ENCODE measurements at places on chromosomes 16 and 17.

DNA sequence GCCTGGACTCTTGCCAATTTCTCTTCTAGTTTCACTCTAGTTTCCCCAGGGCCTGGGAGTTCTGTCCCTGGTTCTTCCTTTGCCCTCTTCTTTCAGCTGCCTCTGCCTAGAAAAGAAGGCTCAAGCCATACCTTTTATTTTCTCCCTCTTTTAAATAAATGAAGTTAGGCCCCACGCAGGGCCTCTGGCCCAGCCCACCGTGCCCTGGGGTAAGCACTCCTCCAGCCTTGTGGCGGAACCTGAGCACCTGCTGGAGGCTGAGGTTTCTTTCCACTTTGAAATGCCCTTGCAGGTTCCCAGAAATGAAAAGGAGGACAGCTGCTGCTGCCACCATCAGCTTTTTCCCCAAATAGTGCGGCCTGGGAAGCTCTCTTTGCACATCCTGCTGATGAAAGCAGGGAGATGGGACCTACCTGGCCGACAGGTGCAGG lies 139.4 kb downstream of the CCDC182 start:
- H3K27ac ChIP-seq, result peak overlapping the region; percentile 91
- peaks cover 61% of the 10 kb centered on the region for H3K4me1 ChIP-seq
- H3K4me3 ChIP-seq, result peak overlapping the region; percentile 44
- H3K27me3 ChIP-seq, result no peaks in the 10 kb centered on the region

- H3K4me1 ChIP-seq, result no peaks in the 10 kb centered on the region
- no peak overlapping the region for H3K4me3 ChIP-seq
- no peaks in the 10 kb centered on the region for H3K27me3 ChIP-seq
- peak; percentile 51 for DNase-seq
- H3K36me3 ChIP-seq, result no peaks in the 10 kb centered on the region
- no peak overlapping the region for H3K27ac ChIP-seq
These were observed 27.9 kb upstream of the OR4D1 start for GRCh38 chr17:58120195-58120822.

GRCh38 chr17:31594416-31594815 lies 202.9 kb downstream of the RAB11FIP4 start:
- H3K36me3 ChIP-seq, result no peaks in the 10 kb centered on the region
- H3K4me1 ChIP-seq, result no peaks in the 10 kb centered on the region
- no peak for DNase-seq
- no peak overlapping the region for H3K4me3 ChIP-seq
- H3K27me3 ChIP-seq, result no peaks in the 10 kb centered on the region

DNA sequence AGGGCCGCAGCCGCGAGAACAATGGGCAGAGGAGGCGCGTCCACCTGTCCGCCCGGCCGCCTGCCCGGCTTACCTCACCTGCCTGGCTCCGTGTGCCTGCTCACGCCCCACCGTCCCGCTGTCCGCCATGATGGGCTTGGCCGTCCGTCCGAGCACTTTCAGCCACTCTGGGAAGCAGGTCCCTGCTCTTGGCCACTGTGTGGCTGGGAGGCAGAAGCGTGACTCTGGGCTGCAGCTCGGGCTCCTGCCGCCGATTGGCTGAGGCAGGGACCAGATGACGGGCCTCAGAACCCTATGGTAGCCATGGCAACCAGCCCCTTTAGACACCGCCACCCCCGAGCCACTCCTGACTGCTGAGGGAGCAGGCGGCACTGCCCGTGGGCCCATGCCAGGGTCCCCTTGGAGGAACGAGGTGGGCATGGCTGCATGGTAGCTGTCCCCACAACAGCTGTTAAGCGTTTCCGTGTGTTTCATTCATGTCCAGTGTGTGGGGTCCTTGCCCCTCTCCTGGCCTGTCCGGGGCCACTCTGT lies 8.9 kb upstream of the AXIN1 start:
- H3K27me3 ChIP-seq, result no peaks in the 10 kb centered on the region
- H3K36me3 ChIP-seq, result peaks cover under 1% of the 10 kb centered on the region
- no peak for DNase-seq

DNA sequence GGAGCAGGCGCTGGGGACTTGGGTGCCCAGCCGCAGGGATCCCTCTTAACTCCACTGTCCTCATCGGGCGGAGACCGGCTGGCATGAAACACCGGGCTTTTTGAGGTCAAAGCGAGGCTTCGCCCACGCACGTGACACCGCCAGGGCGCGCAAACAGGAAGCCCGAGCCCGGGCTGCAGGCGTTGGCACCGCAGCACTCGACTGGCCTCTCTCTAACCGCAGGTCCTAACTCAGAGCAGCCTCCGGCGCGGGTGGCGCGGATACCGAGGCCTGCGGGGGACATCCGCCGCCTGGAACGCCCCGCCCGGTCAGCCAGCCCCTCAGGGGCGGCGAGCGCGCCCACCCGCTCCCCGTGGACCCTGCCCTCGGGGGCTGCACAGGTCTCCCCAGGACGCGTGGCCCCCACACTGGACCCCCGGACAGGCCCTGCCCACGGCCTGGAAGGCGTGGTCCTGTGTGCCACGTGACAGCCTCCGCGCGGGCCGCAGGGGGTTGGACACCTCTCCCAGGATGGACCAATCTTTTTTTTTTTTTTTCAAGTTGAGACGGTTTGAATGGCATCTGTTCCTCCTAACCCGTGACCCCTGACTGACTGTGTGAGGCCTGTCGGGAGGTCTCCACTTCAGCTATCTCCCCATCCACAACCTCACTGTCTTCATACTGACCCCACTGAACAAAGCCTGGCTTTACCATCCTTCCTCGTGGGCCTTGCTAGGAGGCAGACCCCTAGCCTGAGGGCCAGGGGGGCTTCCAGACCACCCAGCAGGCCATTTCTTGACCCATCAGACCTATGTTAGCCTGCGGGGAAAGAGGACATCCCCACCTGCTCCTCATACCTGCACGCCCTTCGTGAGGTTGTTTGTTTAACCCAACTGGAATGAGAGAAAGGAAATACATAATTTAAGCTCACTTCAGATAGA lies 8.4 kb upstream of the SLC47A2 start:
- peaks cover 5% of the 10 kb centered on the region for H3K27me3 ChIP-seq
- peak overlapping the region; percentile 40 for H3K4me3 ChIP-seq
- no peaks in the 10 kb centered on the region for H3K36me3 ChIP-seq
- DNase-seq, result peak; percentile 9

- no peaks in the 10 kb centered on the region for H3K36me3 ChIP-seq
- no peak for DNase-seq
- no peaks in the 10 kb centered on the region for H3K4me1 ChIP-seq
- H3K27me3 ChIP-seq, result no peaks in the 10 kb centered on the region
- no peak overlapping the region for H3K27ac ChIP-seq
These were observed 330.2 kb downstream of the TMEM114 start for GRCh38 chr16:8260140-8260539.

DNA sequence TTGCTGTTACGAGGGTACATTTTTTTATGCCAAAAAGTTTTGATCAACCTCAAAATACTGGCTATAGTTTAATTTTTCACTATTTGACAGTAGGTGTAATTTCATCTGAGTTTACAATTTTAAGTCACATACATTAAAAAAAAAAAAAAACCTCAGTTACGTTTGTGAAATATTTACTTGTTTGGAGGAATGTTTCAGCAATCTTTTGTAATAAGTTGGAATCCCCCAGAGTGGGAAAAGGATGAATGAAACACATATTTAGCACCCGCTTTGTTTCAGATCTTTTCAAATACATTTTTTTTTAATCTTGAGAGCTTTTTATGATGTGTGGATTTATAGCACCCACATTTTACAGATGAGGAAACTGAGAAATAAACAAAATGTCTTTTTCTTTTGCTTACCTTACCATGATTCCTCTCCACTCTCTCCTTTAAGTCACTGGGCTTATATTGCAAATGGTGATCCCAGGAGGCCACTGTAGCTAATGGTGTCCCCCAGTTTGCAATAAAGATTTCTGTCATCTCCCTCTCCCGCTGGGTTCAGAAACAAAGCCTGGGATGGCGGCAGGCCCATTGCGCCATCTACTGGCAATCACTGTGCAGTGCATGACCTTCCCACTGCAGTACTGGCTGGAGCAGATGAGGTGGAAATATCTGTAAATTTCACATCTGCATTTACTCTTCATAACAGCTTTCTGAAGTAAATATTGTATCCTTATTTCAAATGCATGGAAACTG lies 27.7 kb downstream of the TBC1D3B start:
- H3K4me3 ChIP-seq, result no peak overlapping the region
- H3K4me1 ChIP-seq, result peaks cover 12% of the 10 kb centered on the region
- no peaks in the 10 kb centered on the region for H3K36me3 ChIP-seq
- peaks cover 12% of the 10 kb centered on the region for H3K27me3 ChIP-seq

DNA sequence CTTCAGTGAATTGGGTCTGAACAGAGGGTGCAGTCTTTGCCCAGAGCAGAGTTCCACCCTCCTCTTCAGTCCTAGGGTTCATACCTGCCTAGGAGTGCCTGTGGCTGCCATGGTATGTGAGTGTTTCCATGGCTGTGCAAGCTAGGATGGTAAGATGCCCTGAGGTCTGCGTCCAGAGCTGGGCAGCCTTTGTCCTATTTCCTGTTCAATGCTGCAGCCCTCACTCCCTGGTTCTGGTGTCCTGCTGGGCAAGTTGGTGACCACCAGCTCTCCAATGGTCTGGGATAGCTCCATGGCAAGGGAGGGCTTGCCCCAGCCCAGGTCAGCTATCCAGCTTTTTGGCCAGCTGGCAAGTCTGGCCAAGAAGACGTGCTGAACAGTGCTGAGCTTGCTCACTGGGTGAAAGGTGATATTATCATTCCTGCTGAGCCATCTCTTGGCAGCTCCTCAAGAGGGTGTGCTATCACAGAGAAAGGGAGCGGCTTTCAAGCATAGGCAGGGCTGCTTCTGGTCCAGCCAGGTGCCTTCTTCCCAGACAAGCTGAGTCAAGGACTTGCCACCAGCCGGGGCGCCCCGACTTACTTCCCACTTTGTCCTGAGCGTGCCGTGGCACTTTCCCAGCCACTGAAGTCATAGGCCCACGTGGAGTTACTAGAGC lies 13.0 kb upstream of the NFATC3 start:
- peaks cover 45% of the 10 kb centered on the region for H3K4me1 ChIP-seq
- DNase-seq, result no peak
- no peak overlapping the region for H3K4me3 ChIP-seq
- no peaks in the 10 kb centered on the region for H3K27me3 ChIP-seq
- peaks cover 5% of the 10 kb centered on the region for H3K36me3 ChIP-seq
